ENCODE measurements at places on chromosomes 12 and 14.

DNA sequence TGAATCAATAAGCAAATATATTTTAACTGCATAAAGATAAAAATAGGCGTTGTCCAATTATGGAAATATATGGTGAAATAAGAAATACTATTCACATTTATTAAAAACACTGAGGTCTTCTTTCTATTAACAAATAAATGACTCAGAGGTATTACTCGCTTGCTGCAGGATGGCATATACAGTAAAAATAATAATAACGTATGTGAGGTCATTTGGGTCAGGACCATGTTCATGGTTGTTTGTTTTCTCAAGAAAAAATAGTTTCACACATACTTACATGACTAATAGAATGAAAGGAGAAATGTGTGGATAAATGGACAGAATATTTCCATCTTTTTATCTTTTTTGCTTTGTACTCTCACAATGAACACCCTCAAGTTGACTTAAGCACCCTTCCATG is 46.5 kb upstream of the RTL1 start:
- DNase-seq, result no peak

GRCh38 chr12:52091061-52091460 is 11.6 kb downstream of the SMIM41 start:
- no peak for DNase-seq

DNA sequence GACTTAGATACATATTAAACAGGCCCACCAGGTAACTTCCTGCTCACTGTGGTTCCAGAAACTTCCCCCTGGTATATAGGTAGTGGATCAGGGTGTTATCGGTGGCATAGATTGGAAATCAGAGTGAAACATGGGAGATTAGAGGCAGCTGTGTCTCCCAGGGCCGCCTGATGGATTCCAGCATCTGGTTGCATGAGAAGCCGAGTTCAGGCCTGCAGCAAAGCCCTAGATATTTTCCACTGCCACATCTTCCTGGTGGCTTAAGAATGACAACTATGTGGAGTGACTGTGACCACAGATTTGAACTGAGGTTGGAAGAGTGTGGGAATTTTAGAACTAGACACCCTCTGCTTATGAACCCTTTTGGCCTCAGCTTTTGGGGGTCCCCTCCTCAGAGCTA is 184.8 kb upstream of the NTF3 start:
- no peak for DNase-seq

DNA sequence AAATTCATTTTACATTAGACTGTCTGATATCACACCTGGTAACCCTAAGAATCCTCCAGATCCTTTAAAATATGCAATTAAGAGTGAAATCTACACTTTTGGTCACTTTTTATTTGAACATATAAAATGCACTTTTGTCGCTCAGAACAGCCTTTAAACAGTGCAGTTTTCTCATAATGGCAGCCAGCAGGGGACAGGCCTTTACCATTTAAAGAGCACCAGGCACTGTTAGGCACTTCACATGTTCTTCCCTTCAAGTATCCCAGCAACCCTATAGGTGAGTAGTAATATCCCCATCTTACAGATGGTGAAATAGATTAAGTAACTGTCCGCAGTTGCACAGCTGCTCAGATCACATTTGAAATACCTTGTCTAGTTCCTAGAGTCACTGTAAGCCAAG is 11.3 kb upstream of the SAMD4A start:
- no peak for DNase-seq

DNA sequence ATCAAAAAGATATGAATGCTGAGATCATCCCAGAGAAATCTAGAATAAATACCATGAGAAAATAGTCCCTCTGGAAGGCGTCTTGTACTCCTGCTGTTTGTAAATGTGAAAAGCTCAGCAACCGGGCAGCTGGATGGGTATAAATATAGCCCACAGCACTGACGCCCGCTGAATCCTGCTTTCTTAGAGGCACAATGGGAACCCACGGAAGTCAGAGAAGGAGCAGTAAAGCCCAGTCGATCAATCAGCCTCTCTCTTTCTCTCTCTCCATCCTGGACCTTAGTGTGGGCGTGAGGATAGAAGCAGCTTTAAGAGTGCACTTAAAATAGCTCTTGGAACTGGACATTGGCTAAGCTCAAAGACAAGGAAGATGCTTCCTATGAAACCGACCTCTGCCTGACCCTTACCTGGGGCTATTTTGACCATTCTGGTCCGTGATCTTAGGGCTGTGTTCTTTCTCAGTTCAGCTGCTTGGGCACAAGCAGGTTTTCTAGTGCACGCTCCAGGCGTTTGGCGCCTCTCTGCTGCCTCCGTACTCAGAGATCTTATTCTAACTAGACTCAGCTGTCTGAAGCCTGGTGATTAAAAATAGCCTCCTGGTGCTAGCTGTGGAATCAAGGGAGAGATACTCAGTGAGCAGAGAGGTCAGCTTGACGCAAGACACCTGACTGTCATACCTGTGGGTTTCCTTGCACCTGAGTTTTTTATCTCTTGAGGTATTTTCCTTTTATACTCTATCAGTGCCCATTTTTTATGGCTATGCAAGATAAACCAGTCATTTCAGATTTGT is 144.6 kb downstream of the ETV6 start:
- no peak for DNase-seq

DNA sequence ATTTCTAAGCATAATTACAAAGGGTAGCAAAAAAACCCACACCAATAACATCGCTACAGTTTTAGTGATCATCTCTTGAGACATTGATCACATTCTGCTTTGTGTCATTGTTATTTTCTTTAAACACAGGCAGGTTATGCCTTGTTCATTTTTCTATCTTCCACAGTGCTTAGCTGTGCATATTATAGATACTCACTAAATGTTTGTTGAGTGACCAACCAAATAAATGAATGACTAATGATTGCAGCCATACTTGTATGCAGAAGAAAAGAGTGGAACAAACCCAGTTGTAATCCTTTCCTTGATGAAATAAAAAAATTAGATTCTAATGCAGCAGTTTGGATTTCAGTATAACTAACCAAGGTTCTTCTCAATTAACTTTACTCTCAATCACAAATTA is 81.0 kb upstream of the RASSF8 start:
- no peak for DNase-seq

GRCh38 chr14:68232300-68233055 is 412.9 kb downstream of the RAD51B start:
- no peak for DNase-seq

DNA sequence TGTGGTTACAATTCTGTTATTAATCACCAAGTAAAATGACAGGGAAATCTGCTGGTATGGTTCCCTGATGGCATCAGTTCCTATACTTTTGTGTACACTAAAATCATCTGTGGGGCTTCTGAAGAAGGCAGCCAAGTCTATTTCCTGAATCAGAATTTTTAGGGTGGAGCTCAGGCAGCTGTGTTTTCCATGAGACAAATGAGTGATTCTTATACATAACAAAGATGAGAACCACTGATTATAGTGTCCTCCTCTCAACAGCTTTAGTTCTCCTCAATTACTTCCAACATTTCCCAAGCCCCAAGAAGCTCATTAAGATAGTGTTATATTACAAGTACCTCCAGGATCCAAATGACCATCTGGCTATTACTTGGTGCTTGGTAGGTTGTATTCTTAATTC is 64.5 kb upstream of the USP44 start:
- peak; percentile 34 for DNase-seq

- DNase-seq, result no peak
Measured at GRCh38 chr14:63200767-63201166, 3.5 kb upstream of the RHOJ start.

- DNase-seq, result peak; percentile 67
Measured at GRCh38 chr14:88798156-88798555, 5.4 kb upstream of the EML5 start.

- DNase-seq, result no peak
Measured at GRCh38 chr14:62123961-62124360, 361.7 kb downstream of the SNAPC1 start.

DNA sequence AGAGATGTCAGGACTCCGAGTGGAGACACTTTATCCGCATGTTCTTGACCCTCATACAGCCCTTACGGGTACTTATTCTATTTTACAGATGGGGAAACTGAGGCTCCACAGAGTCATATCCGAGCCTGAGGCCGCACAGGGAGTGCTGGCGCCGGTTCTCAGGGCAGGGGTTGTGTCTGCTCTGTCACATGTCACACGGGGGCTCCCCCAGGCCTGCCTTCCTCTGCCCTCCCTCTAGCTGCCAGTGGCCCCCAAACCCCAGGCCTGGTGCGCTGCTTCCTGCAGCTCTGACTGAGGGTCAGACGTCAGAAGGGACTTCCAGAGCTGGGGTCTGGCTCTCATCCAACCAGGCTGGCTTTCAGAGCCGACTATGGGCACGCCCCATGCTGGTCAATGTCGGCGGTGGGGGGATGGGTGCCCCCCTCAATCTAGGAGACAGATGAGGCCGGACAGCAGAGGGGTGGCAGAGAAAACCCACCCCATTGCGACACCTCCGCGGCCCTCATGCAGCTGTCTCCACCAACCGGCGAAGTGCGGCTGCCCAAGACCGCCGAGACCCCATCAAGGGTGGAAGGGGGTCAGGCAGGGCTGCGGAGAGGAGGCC is 811 bp upstream of the INF2 start:
- no peak for DNase-seq

GRCh38 chr12:106032623-106032925 is 106.2 kb downstream of the NUAK1 start:
- no peak for DNase-seq

DNA sequence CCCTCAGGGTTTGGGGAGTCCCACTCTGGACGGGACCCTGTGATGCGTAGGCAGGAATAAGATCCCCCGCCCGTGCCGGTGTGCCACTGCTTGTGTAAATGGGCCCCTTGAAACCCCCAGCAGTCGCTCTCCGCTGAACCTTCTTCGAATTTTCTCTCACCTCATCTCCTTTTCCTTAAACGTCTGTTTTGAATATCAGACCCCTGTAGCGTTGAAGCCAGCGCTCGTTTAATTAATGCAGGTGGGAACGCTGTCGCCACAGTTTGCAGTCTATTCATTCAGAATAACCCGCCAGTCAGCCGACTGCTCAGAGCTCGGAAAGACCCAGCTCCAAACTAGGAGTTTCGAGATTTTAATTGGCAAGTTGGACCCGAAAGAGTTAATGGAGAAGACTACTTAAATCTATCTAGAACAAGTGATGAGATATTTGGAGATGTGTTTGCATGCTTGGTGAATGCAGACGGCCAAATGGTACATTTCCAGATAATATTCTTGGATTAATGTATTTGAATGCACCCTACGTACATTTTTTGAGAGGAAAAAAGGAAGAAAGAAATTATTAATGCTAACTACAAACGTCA is 739 bp upstream of the PPP2R5E start:
- peak; percentile 48 for DNase-seq

- DNase-seq, result no peak
Measured at GRCh38 chr14:79424462-79424861, 786.8 kb downstream of the DIO2 start.

DNA sequence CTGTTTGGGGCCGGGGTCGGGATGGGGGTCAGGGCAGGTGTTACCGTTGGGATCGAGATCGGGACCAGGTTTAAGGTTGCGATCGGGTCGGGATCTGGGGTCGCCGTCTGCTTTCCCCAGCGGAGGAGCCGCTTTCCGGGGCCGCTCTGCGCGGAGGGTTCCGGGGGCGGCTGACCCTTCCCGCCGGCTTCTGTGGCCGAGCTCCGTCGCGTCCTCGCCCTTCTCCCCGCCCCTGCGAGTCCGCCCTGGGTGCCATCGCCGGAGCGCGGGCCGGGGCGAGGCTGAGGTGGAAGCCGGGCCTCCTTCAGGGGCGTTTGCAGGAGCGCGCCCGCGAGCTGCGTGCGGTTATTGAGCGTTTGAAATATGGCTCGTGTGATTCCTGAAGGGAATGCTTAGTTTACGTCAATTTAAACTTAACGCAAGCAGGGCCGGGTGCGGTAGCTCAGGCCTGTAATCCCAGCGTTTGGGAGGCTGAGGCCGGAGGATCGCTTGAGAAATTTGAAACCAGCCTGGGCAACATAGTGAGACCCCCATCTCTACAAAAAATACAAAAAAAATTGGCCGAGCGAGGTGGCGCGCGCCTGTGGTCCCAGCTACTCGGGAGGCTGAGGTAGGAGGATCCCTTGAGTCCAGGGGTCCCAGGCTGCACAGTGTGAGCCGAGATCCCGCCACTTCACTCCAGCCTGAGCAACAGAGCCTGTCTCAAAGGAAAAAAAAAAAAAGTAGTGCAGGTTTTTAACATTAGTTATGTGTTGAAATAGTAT is 620 bp downstream of the PGAM5 start:
- DNase-seq, result no peak

DNA sequence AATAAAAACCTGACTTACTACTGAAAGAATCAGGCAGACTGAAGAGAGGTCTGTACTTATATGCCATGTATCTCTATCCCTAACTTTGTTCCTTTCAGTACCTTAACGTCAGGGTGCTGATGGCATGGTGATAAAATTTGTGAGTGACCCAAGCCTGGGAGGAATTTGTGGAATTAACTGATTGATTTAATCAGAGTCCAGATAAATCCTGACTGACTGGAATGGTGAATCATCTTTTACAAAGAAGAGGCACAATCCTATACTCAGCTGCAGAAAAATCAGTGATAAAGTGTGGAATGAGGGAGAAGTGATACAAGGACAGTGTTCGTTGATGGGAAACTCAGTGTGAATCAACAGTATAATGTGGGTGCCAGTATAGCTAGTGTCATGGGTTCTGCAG is 3.7 kb downstream of the TDG start:
- no peak for DNase-seq

DNA sequence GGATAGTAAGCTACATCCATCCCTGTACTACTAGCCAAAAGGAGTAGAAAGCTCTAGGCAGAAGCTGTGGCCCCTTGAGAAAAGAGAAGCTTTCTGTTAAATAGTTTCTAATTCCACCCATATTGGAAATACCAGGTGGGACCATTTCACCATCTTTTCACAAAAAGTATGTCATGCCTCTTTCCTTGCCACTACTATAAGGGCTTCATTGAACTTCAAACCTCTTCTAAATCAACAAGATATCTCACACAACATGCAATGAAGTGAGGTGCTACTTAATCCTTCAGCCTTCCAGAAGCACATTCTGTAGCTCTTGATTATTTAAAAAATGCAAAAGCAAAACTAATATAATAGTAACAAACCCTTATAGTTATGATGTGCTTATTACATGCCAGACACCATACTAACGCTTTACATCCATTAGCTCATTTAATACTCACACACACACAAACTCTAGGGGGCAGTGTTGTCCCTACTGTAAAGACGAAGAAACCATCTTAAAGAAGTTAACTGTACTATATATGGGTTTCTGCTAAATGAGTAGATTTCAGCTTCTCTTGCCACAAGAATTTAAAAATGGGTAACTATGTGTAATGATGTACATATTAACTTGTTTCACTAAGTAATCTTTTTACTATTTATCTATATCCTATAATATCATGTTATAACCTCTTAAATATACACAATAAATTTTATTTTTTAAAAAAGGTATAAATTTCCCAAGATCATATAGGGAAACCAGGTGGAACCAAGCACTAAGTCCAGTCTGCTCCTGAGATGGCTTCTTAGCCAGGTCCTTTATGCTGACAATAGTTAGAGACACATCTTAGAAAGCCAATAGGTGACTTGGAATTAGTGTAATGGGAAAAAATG is 124.4 kb downstream of the RPS29 start:
- DNase-seq, result peak; percentile 76

- no peak for DNase-seq
Measured at GRCh38 chr12:131729254-131729955, 18.5 kb downstream of the SFSWAP start.

Measured in NCI-H748 treated with DMSO at 0.1 percent for 48 hours (cell line).